KBM-7 (cell line): ENCODE measurements at places on chromosomes 13 and 19.
A peak's percentile ranks its signal among the peaks of the same experiment; 100 is the strongest.

- DNase-seq: no peak
These were observed 13.7 kb downstream of the KLHL26 start for GRCh38 chr19:18650468-18651041.

- no peak for DNase-seq
These were observed 727.6 kb upstream of the ARGLU1 start for GRCh38 chr13:107295416-107296140.

DNA sequence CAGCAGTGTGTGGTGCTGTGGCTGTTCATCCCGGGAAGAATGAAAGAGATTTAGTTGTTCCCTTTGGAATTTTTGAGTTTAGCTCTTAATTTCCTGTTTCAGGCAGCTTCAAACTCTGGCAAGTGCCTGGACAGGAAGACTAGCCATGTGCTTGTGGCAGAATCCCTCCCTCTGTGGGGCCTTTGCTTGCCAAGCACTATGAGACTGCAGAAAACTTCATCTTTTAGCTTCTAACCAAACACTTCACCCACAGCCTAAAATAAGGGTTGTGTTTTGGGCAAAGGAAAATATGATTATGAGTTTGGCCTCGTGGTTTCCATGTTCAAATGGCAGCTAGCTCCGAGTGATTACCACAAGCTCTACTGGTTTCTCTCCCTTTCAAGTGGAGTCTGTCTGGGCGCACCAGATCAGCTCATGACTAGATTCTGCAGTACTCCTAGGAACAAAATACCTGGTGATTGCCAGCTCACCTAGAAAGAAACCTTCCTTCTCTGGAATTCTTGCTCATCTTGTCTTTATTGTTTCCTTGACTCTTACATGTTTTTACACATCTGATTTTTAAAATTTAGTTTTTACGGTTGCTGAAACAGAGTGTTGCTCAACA is 707.5 kb downstream of the SLITRK6 start:
- DNase-seq: no peak

- peak; percentile 32 for DNase-seq
These were observed 704.4 kb upstream of the PCDH20 start for GRCh38 chr13:62119739-62120700.

DNA sequence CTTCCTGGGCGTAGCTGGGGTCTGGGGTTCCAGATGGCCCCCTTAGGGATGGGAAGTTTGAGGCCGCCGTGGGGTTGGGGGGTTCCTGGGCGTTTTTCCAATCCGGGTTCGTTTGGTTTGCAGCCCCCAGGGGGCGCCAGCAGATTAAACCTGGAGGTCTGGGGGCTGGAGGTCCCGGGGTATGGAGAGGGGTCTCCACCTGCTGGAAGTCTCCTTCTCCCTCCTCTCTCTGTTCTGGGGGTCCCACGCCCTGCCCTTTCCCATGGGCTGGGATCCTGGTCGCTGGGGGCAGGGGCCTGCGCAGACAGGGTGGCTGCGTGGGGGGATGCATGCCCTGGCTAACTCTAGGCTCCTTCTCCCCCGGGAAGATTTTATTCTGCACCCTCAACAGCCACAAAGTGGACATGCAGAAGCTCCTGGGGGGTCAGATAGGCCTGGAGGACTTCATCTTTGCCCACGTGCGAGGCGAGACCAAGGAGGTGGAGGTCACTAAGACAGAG is 899 bp downstream of the GIPC3 start:
- DNase-seq: peak; percentile 74

- DNase-seq: no peak
These were observed 566.3 kb downstream of the KCTD12 start for GRCh38 chr13:76319921-76320320.

DNA sequence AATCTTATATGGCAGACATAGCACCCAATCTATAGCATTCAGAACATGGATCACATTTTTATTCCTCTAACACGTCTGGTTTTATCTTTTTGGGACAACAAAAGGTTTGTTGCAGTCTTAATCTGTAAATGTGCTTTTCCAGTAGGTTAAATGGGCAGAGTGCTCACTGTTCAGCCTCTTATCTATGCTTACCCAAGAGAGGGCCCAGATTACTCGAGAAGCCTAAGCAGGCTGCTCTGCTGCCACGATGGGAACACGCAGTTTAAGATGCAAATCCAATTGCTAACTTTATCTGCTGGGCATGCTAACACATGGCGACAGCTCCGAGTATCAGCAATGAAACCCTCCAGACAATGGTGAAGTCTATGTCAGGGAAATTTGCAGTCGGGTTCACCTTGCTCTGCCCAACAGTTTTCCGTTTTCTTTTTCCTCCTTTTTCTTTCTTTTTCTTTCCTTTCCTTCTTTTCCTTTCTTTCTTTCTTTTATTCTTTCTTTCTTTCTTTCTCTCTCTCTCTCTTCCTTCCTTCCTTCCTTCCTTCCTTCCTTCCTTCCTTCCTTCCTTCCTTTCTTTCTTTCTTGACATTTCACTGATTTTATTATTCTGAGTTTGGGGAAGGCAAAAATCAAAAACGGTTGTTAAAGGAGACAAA is 115.3 kb downstream of the RBM26 start:
- DNase-seq: no peak

- no peak for DNase-seq
These were observed 98.1 kb upstream of the IRS2 start for GRCh38 chr13:109884462-109884861.

DNA sequence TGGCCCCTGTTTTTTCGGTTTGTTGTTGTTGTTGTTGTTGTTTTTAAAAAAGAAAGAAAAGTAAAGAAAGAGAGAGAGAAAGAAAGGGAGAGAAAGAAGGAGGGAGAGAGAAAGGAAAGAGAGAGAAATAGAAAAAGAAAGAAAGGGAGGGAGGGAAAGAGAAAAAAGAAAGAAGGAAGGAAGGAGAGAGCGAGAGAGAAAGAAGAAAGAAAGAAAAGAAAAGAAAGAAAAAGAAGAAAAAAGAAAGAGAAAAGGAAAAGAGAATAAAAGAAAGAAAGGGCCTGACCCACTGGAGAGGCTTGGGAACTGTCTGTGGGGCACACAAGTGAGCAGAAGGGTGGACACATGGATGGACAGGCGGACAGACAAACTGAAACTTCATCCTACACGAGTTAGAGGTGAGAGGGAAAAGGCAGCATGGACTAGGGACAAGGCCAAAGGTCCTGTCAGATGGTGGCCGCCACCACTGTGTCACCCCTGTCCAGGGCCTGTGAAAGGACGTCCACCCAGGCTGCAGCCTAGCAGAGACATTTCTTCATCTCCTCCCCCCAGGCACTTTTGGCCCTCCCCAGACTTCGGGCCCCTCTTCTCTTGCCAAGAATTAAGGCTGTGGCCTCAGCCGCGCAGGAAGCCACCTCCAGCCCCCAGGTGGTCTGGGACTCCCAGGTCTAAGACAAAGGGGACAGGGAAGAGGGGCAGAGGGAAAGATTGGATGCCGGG is 9.1 kb upstream of the BCAM start:
- DNase-seq: no peak

- peak; percentile 46 for DNase-seq
These were observed 28.8 kb upstream of the TUBGCP3 start for GRCh38 chr13:112616586-112617362.

DNA sequence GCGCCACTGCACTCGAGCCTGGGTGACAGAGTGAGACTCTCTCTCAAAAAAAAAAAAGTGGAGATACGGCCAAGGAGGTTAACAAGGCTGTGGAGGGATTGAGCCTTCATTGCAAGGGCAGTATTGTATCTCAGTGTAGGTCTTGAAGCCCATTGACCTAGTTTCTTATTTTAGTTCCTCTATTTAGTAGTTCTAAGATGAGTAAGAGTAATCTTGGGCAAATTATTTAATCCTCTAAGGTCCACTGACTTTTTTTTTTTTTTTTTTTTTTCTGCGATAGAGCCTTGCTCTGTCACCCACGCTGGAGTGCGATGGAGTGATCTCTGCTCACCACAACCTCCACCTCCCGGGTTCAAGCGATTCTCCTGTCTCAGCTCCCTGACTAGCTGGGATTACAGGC is 14.3 kb upstream of the ILF3 start:
- no peak for DNase-seq

GRCh38 chr13:82358284-82358683 is 1524.0 kb downstream of the SLITRK1 start:
- no peak for DNase-seq

GRCh38 chr13:33096886-33097605 is 80.8 kb downstream of the KL start:
- DNase-seq: no peak

GRCh38 chr19:48274173-48274572 is 4.3 kb downstream of the ZNF114 start:
- DNase-seq: no peak

DNA sequence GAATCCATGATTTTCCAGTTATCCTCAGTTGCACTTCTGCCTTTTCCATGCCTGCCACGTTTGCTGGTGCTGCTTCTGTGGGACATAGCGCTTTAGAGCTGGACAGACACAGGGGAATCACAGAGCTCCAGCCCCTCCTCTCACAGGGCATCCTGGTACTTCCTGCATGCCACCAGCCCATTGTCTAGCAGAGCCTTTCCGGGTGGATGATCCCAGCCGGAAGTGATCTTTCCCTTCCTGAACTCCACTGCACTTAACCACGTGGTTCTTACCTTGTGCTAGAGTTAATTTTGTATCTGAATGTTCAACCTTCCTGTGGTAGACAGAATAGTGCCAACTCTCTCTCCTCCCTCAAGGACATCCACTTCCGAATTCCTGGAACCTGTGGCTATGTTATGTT is 12.6 kb upstream of the OLFM4 start:
- no peak for DNase-seq

DNA sequence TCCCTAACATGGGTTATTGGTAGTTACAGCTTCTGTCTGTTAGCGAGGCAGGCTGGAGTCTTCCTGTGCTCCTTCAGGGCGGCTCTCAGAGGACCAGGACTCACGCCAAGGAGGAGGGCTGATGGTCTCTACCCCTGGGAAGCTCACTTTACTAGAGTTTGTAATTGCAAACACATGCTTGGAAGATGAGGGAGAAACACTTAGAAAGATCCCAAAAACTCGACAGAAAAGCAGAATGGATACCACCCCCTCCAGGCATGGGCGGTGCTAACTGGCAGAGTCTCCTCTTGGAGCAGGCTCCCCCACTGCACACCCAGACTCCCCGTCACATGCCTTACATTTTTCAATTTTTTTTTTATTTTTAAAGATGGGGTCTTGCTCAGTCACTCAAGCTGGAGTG is 62.0 kb downstream of the PARP4 start:
- DNase-seq: no peak

GRCh38 chr19:43309466-43309865 is 40.1 kb upstream of the PSG9 start:
- no peak for DNase-seq

GRCh38 chr13:30477346-30478195 is 11.8 kb upstream of the HMGB1 start:
- DNase-seq: peak; percentile 67

DNA sequence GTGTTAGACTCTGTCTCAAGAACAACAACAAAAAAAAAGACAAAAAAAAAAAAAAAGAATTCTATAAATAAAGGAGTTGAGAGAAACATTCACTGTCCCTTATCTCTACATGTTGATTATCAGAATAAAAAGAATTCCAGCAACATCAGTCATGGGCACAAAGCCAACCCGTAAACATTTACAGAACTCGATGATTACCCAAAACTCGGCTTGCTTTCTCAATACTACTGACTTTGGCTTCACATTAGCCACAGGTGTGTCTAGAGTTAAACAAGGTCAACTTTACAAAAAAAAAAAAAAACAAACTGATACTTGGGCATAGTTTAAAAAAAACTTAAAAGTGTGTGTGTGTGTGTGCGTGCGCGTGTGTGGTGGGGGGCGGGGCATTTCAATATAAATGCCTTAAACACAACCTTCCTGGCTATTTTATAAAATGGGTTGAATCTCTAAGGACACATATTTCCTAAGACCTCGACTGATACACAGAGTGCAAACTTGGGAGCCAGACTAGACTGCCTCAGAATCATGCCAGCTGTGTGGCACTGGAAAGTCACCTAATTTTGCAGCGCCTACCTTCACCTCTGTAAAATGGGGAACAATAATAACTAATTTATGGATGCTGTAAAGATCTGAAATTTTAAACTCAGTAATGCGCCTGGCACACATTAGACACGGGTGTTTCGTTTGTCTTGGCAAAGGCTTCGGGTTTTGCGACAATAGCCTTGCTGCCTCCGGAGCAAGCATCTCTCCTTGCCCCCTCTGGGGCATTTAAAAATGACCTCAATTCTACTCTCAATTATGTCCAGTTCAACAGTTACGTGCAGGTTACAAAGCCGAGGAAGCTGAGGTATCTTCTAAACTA is 922 bp downstream of the EBPL start:
- no peak for DNase-seq

GRCh38 chr19:58196901-58197616 is 14.2 kb downstream of the ZNF274 start:
- peak; percentile 68 for DNase-seq

GRCh38 chr13:113865427-113865826 is 1.6 kb upstream of the GAS6 start:
- DNase-seq: no peak

- no peak for DNase-seq
These were observed 199.3 kb upstream of the UBL3 start for GRCh38 chr13:30049692-30050091.

GRCh38 chr13:72317346-72318109 is 409.9 kb downstream of the MZT1 start:
- DNase-seq: no peak

DNA sequence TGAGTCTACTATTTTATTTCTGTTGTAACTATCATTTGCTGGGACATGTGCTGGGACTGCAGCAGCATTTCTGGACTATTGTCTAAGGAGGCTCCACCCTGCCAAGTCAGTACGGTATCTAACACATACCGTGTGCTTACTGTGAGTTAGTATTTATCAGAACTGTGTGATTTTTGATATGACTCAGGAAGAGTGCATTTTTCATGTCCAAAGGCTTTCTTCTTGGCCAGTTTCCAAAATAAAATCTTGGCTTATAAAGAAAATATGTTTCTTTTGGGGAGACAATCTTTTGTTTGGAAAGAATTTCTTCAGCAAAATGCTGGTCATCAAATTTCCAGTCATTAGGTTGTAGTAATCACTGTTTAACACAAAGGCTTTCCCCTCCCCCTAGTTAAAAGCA is 11.6 kb downstream of the PARP4 start:
- DNase-seq: no peak

- no peak for DNase-seq
These were observed 1.3 kb downstream of the GADD45B start for GRCh38 chr19:2477141-2477710.
